ENCODE measurements at places on chromosomes 7 and 10.

DNA sequence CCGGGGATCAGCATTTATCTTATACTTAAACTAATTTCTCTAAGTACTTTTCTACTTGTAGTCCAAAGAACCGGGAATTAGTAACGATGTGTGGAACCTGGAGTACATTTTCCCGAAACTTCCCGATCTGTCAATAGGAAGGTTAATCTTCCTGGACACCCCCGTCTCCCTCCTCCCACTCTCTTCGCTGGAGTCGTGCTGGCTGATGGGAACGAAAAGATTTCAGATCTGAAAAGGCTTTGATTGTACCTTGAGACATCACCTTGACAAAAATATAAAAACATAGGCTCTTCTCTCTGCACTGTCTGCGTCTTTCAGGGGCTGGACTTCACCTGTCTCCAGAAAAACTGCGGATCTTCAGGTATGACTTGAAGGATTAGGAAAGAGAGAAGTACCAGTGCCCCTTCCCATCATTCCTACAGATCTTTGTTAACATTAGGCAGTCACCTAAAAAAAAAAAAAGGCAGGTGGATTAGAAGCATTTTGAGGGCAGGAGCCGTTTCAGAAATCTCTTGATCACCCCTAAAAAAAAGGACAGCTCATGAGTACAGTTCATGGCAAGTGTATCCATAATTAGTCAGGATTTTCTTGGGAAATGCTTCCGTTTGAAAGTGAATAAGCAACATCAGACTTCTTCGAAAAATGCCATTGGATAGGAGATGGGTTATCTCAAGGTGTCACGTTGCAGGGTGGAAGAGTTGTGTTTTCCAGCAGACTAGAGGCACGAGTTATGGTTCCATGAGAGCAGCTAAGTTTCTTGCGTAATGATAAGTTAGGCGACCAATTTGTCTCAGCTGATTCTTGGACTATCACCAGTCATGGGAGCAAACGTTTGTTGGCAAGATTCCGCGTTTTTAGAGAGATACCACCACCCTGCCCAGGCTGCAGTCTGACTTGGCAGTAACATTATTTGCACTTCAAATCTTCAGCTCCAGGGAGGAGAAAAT lies 7.8 kb upstream of the BAMBI start:
- ATAC-seq, result no peak

DNA sequence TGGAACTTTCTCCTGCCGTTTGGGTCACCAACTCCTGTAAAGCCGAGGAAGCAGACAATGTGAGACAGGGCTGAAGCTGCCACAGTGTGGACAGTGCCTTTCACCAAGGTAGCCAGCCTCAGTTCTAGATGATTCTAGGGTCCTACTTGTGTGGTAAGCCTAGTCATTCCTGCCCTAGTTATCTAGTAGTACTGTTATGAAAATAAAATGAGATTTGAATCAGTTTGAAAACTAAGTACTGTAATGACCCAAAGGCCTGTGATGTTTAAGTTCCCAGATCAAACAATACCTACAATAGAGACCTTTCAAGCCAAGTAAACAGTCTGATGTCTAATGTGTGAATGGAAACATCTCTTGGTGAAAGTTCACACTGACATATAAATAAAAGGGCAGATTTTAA lies 37.1 kb downstream of the POLL start:
- ATAC-seq, result no peak

DNA sequence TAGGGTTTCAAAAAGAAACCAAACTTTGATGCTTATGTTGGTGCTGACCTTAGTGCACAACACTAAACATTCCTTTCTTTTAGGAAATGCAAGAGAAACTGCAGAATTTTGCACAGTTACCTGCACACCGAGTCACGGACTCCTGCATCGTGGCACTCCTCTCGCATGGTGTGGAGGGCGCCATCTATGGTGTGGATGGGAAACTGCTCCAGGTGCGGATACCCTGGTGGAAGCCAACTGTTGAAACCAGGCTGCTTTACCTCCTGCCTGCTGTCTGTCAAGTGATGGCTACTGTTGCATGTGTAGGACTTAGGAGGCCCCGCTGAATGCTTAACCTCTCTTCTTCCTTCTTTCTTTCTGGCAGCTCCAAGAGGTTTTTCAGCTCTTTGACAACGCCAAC lies 11.7 kb downstream of the CASP2 start:
- ATAC-seq, result no peak

DNA sequence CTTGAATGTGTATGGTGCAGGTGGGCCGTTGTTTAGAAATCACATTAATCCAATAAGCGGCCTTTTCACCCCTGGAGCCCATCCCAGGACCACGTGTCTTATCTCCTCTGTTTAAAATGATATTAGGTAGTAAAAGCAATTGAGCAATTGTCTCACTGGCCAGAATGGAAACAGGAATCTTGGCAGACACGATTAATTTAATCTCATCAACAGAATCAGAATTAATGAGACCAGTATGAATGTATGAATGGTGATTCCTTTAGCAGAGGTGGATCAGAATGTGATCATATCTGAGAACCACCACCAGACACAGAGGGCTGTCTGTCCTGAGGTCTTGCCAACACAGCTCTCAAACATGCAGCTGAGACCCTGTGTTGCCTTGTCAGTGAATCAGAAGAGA lies 1591.4 kb downstream of the REEP3 start:
- ATAC-seq, result no peak

DNA sequence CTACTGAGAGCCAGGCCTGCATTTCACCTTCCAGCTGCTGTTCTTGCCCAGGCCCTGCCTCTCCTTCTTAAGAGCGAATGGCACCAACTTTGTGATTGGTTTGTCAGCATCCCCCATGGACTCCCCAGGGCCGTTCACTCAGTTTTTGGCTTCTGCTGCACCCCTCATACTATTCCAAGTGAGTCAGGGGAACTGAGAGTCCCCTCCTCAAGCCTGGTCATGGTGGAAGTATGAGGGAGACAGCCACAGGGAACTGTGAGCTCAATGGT lies 62.4 kb upstream of the ANTXRL start:
- ATAC-seq, result no peak

DNA sequence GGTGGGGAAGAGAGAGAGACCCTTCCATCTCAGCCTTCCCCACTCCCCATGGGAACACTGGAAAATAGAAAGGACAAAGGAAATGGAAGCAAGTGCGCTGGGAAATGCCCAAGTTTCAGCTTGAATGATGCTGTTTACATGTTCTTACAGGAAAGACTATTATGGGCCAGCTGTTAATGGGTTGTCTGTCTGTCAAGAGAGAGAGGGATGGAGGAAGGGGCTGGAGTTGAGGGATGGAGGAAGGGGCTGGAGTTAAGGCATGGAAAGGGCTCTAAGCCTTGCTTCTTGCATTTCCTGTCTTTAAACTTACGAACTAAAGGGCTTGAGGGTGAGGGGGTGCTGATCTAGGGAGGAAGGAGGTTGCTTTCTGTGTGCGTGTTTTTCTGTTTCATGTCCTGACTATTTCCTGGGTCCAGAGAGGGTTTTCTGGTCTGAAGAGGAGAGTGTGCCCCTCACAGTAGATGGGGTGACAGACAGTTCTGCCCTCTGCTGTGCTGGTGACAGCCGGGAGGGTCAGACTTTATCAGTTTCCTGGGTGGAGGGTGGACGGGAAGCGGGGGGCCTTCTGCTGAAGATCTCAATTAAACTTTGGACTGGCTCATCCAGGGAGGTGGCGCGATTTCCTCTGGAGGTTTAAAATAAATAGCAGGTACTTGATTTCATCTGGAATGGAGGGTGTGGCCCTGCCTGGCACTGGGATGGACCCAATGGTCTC lies 30.5 kb downstream of the GRK5 start:
- ATAC-seq, result no peak

- no peak for ATAC-seq
Observed at GRCh38 chr7:107232568-107233090, 63.8 kb downstream of the HBP1 start.

- no peak for ATAC-seq
Observed at GRCh38 chr10:43409385-43410109, 561 bp upstream of the HNRNPF start.

Measured in gastroesophageal sphincter (tissue), 4 donors.